ENCODE measurements at places on chromosomes 13 and 19.

GRCh38 chr13:108924134-108924533 is 294.7 kb downstream of the MYO16 start:
- no peak for DNase-seq

GRCh38 chr13:40550130-40550529 is 116.3 kb downstream of the FOXO1 start:
- DNase-seq = no peak

DNA sequence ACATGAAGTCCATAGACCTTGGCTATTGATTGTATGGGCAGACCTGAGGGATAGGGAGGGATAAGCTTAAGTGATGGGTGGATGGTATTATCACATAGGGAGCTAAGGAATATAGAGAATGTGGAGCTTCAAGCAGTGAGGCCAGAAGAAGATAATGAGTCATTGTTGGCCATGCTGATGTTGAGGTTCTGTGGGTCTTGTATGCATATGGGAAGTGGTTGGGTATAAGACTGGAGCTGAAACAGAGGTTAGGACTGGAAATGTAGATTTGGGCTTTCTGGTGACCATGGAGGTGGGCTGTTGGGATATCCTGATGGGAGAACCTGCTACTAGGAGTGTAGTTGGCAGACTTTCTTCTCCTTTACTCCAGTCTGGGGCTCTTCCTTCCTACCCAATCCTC is 73.7 kb upstream of the TSC22D1 start:
- DNase-seq = no peak

DNA sequence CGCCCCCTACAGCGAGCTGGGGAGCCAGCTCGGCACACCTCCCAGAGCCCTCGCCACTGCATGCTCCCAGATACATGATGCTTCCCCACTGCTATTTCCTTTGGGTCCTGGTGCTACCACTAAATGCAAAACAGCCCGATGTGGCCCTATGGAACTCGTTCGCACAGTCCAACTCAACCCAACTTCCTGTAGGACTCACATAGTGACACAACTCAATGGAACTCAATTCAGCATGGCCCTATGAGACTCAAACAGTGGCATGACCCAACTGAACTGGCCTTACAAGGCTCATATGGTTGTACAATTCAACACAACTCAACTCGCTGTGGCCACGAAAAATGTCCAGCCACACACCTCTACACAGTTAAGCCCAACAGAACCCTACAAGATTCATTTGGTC is 3.5 kb downstream of the KCNA7 start:
- DNase-seq = no peak

GRCh38 chr13:39956036-39956435 is 300.6 kb downstream of the COG6 start:
- no peak for DNase-seq

DNA sequence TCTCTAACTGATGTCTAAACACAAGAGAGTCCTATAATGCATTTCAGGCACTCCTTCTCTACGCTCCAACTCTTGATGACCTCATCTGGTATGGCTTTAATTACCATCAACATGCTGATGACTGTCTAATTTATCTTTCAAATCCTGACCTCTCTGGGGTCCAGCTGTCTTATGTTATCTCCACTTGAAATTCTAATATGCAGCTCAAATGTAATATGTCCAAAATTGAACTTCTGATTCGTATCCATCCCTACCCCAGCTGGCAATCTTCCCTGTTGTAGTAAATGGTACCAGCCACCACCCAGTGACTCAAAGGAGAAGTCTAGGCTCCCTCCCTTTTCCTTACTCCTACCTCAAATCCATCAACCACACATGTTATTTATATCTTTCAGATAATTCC is 288.0 kb upstream of the SLC10A2 start:
- DNase-seq = no peak

DNA sequence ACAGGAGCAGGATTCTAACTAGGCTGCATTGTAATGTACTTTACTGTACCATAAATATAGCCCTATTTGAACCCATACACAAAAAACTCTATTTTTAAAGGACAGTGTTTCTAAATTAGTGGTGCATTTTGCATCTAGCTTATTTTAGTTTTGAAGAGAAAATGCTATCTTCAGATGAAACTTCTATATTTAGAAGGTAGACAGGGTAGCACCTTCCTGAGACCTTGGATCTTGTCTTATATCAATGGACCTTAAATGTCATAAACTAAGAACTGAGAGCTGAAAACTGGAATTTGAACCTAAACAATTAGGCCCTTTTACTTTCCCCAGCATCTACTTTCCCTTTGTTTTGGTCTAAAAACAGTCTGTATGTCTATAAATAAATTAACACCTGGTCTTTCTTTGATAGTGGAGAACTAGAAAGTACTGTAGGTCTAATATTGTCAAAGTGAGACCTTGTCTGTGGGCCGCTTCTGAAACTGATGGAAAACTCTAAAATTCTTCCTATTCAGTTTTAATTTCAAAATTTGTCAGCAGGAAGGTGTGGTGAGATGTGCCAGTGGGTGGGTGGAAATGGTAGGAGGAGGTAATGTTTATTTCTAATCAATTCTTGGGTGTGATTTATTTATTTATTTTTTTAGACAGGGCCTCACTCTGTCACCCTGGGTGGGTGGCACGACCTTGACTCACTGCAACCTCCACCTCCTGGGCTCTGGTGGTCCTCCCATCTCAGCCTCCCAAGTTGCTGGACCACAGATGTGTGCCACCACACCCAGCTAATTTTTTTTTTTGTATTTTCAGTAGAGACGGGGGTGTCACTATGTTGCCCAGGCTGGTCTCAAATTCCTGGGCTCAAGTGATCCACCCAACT is 10.1 kb downstream of the COG3 start:
- DNase-seq = no peak

DNA sequence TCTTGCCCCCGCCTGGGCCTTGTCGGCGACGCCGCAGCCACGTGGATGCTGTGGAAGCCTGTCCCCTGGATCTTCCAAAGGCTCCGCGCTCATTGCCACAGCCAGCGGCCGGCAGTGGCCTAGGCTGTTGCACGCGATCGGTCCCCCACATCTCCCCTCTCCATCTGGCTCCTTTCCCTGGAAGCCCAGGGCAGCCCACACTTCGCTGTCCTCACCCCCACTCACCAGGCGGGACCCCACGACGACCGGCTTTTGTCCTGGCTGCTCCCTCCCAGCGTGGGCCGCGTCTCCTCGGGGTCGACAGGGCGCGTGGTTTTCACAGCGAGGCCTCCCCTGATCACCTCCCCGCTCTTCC is 605 bp upstream of the TEX30 start:
- no peak for DNase-seq

- DNase-seq = peak; percentile 74
Observed at GRCh38 chr13:62250501-62251201, 835.0 kb upstream of the PCDH20 start.

GRCh38 chr13:89238496-89238895 is 1567.3 kb downstream of the SLITRK5 start:
- DNase-seq = no peak

DNA sequence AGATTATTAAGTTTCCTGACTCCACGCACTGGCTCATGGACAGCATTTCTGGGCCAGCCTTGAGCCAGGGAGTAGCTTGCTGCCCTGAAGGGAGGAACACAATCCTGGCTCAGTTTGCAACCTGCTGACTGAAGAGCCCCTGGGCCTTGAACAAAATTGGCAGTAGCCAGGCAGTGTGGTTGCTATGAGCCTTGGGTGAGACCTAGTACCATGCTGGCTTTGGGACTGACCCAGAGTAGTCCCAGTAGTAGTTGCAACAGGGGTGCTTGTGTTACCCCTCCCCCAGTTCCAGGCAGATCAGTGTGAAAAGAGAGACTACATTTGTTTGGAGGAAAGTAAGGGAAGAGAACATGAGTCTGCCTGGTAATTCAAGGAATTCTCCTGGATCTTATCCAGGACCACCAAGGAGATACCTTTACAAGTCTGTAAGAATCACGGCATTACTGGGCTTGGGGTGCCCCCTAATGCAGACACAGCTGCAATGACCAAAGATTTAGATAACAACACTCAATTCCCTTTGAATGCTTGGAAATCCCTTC is 22.0 kb downstream of the ITGBL1 start:
- peak; percentile 80 for DNase-seq

DNA sequence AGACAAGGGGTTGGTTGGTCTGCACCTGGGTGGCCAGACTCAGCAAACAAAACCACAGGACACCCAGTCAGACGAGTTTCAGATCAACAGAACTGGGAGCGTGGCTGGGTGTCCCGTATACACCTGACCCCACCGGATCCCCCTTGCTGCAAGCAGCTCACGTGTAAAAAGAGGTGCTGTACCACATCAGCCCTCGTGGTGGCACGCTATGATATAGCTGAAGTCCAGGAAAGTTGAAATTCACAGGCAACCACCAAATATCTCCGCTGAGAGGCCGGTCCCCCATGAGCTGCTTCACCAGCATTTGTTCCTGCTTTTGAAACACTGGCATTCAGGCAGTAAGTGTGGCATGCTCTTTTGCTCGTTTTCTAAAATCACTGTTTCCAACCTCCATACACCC is 92.3 kb downstream of the TUBA3C start:
- peak; percentile 52 for DNase-seq

DNA sequence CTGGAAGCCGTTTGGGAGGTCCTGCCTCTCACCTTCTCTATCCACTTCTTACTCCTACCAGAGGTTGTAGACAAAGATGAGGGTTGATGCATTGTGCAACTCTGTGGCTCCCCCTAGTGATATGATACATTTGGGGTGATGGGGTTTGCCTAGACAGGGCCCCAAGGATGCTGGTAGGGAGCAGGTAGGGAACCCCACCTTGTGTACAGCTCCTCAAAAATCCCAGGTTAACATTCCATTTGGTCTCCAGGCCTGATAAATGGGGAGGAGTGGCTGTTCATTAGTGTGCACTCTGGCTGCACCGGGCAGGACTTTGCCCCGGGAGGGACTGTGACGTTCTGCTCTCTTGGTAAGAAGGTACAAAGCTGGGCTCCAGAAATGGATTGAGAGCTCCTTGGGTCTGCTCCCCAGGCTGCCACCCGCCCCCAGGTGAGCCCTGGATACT is 19.2 kb downstream of the SIGLEC8 start:
- DNase-seq = no peak

- no peak for DNase-seq
Observed at GRCh38 chr19:4452230-4452990, 5.2 kb downstream of the UBXN6 start.

- no peak for DNase-seq
Observed at GRCh38 chr19:44613295-44614178, at the start of gene IGSF23. TSS of gene IGSF23 (plus strand) at chr19:44613563. CDS start at chr19:44613646, 83 bp downstream.

DNA sequence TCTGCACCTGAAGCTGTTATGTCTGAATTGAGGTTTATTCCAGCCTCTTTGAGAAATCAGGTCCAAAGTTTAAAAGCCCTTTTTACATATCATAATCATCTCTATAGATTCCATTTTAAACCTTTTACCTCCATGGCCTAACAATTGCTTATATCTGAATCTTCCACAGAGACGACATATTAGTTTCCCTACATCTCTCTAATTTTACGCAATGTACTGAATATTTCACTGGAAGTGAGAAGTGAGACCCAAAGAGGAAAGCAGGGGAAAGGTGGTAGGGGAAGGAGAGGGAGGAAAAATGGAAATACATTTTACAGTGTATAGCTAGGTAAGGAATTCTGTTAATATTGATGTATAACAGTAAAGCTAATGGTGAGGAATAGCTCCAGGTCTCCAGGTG is 189.6 kb downstream of the MZT1 start:
- no peak for DNase-seq

DNA sequence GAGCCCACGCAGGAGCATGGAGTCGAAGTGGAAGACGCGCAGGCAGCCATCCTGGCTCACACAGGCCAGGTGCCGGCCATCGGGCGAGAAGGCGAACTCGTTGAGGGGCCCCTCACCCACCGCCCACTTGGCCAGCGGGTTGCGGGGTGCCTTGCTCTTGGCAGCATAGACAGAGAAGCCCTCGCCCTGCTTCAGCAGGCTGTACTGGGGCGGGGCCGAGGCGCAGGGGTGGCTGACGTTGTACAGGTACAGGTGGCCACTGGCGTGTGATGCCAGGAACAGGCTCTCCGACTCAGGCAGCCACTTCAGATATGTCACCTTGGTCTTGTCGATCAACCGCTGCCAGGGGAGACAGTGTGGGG is 4.2 kb upstream of the DMPK start:
- no peak for DNase-seq

DNA sequence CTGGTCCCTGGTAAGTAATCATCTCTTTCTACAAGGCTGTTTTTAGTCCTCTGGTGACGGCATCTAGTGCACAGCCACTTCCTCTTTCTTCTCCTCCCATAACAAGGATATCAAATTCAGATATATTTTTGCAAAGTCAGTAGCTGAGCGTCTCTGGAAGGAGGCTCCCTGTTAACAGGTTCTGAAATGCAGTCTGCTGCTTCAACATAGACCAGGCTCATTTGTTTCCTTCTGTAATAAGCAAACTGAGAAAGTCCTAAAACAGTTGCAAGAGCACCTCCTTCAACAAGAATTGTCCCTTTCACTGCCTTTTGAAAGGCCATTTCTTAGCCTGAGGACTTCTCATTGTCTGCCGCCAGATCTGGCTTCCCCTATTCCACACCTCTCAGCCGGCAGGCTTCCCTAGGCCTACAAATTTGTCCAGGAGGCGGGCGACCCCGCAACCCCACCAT is 7.4 kb upstream of the ZSCAN5A start:
- DNase-seq = no peak

DNA sequence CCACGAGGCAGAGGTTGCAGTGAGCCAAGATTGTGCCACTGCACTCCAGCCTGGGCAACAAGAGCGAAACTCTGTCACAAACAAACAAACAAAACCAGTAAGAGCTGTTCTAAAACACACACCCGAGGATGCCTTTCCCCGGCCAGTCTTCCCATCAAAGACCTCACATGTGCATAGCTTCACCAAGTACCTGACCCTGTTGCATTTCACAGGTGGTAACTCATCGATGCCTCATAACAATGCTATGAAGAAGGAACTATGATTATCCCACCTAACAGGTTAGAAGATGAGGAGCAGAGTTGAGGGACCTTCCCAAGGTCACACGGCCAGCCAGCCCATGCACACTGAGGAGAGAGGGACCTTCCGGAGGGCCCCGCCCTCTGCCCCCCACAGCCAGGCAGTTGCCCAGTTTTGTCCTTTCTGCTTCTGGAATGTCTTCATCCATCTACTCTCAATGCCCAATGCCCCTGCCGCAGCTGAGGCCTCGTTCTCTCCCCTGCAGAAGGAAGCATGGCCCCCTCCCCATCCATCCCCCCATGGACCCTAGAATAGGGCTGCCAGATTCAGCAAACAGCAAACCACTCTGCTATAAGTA is 16.8 kb upstream of the LENG8 start:
- DNase-seq = no peak

GRCh38 chr19:5995606-5996005 is 17.7 kb upstream of the RANBP3 start:
- no peak for DNase-seq

GRCh38 chr13:42225051-42225450 is 46.9 kb upstream of the AKAP11 start:
- no peak for DNase-seq
